ENCODE measurements at places on chromosomes 3 and 15.

DNA sequence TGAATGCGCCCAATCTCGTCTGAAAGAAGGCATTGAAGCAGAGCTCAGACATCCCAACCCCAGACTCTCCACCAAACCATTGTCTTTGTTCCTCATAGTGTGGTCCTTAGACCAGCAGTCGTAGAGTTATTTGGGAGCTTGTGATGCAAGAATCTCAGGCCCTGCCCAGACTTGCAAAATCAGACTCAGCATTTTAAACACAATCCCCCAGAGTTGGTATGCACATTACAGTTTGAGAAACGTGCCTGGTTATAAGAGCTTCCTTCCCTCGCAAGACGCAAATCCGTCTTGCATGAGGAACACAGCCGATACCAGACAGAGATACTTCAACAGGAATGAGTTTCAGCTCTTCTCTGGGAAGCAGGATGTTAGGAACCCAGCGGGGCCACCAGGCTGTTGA is 38.9 kb upstream of the IREB2 start:
- no peak for DNase-seq

DNA sequence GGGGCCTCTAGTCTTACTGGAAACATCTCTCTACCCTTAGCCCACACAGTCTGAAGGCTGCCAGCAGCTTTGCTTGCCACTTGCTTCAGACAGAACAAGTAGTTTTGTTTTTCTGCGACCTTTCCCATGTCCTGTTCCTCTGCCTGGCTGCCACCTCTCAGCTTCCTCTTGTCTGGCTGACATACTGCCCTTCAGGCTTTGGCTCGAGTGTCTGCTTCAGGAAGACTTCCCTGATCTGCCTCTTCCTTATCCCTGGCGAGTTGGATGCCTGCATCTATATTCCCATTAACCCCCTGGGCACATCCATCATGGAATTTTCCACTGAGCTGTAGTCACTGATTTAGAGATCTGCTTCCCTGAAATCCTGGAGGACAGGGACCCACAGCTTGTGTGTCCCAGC is 25.1 kb upstream of the CPNE9 start:
- DNase-seq: no peak

GRCh38 chr3:36911990-36912804 is 32.7 kb downstream of the TRANK1 start:
- DNase-seq: peak; percentile 92

- no peak for DNase-seq
These were observed 91.7 kb upstream of the GOLGA6L4 start for GRCh38 chr15:84143753-84144314.

- no peak for DNase-seq
These were observed 28.1 kb upstream of the LXN start for GRCh38 chr3:158700559-158700958.

DNA sequence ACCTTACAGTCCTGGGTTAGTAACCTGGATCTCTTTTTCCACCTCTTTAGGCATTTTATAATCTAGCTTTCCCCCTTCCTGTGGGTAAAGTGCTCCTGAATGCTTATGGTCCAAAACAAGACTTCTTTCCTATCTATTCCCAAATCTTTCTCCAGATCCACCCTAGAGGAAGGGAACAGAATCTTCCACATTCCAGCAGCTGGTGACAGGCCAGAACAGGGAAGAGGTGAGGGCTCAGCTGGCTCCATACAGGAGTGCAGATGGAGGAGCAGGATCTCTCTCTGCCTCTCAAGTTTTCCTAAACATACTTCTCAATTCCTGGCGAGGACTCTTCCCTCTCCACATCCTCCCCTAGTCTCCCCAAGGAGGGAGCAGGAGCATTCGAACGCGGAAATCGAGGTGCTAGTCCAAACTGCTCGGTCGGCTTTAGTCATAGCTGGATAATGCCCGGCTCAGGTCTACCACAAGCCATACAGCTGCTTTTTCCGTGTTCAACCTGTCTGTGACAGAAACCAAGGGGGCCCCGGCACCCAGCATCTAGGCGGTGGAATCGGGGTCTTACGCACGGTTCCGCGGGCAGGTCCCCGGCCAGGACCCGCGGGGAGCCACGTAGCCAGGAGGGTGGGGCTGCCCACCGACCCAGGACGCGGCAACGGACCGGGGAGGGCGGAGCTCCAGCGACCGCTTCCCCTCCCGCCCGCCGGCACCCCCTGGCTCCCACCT is 4.0 kb downstream of the RASSF1 start:
- DNase-seq: no peak

All from T-helper 1 cell (primary cell).